HuH-7.5 (cell line): ENCODE measurements at places on chromosomes 11 and 22.

DNA sequence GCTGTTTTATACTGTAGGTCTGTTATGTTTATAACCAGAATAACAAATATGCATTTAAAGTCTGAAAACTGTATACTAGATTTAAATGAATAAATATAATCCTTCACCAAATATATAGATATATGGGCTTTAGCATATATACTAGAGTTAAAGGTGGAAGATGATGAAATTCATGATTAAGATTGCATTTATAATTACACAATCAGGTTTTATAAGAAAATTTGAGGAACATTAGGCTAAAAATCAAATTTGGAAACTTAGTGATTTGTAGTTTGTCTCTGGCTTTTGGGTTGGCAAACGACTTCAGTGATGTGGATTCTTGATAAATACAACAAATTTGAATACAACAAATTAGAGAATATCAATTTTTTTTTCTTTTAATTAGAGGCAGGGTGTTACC is 10.0 kb downstream of the BCL2L13 start:
- no peak for DNase-seq

DNA sequence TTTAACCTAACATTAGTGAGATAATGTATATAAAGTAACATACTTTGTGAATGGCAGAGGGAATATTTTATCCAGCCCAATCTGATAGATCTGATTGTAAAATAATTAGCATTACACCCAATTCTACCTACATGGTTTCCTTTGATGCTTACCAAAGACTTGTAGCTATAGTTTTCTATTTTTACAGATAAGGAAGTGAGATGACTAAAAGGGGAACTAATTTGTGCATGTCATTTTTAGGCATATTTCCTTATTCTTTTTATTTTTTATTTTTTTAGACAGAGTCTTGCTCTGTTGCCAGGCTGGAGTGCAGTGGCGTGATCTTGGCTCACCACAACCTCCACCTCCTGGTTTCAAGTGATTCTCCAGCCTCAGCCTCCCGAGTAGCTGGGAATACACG is 793.7 kb upstream of the LRRC4C start:
- no peak for DNase-seq

DNA sequence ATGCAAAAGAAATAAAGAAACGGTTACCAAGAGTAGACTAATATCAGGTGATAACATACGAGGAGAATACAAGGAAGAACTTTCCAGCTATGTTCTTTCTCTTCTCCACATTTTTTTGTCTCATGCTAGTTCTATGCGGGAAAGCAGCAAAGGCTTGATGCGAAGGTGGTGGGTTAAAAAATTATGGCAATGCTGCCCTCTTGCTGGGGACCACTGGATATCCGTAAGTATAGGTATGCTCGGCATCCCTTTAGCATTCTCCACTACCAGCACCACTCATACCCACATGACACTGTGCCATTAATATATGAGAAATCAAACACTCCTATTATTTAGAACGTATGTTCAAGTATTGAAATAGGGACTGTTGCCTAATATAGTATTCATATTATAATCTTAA is 776.4 kb downstream of the LRRC4C start:
- DNase-seq = no peak

- DNase-seq = no peak
These were observed 7.9 kb upstream of the SOX6 start for GRCh38 chr11:16364254-16364653.

DNA sequence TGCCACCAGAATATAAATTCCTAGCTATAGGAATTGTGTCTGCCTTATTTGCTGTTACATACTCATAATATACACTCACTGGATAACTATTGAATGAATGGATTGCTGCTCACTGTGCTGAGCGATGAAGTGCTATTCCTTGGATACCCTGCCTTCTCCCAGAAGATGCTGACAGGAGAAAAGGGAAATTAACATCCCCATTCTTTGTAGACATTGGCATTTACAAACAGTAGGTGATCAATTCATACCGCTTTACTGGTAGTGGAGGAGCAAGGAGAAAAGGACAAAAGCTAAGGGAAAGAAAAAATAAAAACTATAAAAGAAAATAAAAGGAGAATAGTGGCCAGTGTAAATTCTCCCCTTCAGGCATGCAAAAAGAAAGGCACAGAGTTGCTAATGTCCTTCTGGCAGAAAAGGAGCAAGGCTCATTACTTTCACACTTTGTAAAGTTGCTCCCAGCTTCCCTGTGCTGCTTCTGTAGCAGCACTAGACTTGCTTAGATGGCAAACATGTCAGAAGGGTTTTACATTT is 183.0 kb downstream of the LUZP2 start:
- no peak for DNase-seq

DNA sequence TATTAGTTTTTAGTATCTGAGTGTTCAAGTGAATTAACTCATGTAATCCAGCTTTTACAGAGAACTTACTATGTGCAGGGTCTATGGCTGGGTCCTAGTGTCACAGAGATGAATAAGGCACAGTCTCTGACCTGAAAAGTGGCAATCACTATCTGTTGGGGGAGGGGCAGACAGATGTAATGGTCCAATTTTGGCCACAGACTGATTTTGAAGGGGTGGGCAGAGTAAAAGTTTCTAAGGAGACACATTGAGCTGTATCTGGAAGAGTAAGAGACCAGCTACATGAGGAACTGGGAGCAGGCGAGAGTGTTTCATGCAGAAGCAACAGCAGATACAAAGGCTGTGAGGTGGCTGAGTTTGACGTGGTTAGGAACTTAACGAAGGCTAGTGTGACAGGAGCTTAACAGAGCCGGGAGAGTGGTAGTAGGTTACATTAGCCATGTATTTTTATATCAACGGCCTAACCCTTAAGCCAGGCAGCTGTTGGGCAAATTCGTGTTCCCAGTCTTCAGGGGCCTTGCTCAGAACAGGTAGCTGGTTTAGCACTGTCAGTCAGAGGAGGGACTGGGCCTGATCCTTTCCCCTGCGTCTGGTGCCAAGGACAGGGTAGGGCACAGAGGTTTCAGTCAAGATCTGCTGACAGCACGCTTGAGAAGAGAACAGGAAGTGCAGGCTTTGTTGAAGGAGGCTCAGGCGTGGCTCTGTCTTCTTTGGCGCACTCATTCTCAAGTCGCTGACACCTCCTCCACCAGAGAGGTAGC is 1.4 kb upstream of the STIM1 start:
- no peak for DNase-seq

DNA sequence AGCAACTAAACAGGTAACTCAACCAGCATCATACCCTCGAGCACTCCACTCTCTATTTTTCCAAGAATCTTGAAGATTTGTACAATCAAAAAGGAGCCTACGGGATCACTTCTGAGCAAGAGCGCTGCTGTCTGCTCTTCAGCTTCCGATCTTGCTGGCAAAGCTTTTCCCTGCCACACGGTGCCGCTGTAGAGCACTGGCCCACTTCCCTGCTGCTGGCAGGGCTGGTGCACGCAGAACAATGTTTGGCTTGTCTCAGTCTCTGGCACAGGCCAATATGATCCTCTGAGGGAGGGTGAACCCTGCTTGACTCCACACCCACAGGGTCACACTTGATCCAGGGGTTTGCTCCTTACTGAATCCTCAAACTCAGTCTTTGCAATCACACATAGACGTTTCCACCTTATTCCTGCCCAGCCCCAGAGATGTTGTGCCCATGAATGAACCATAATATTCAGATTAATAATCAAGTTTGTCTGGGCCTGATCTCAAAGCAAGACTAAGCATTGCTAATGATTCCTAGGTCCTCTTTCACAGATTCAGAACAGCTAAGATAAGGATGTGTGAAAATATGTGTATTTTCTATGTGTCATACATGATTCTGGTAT is 536.6 kb downstream of the SOX6 start:
- DNase-seq = peak; percentile 23

DNA sequence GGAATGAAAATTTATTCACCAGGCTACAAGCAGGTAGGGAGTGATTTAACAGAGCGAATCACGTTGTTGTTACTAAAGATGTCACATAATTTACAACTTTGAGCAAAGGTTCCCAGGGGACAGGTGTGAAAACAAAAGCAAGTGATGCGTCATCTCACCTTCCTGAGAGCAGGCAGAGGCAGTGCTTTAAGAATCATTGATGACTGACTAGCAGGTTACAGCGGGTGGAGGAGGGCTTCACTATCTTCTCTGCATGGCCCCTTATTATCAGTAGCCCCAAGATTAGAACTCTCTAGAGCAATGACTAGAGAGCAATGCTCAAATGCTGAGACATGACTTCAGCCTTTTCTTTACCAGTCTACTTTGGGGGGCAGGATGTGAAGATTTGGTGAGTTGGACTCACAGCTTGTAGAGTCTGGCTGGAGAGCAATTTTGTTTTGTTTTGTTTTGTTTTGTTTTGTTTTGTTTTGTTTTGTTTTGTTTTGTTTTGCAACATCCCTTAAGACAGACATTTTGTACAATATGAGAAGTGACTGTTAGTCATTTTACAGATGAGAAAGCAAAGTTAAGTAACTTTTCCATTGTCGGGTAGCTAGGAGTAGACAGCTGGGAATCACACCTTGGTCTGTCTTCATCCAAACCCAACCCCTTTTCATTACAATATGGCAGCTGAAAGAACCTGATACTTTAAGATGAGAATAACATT is 84.8 kb downstream of the SLC1A2 start:
- no peak for DNase-seq

DNA sequence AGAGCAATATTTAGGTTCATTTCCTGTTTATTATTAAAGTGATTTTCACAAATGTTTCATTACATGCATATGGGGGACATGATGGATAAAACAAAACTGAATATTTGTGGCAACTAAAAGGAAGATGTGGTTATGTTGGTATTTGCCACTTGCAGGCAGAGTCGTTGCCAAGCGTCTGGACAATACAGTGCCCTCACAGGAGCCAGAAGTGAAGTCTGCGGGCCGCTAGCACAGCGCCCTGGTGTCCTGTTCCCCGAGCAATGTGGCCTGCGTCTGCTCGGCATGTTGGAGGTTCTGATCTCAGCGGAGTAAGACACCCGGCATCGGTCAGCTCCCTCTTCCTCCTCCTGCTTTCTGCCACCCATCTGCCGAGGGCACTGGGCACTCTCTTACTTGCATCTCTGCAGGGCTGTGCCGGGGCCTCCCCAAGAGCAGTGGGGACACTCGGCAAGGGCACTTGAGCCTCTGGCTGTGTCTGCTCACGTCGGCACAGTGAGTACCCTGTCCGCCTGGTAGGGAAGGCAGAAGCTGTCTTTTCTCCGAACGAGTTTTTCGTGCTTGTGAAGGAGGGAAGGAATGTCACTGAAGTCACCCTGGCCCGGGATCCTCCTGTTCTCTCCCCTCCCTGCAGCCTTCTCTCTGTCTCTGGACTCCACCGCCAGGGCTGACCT is 10.5 kb upstream of the TTLL12 start:
- no peak for DNase-seq

GRCh38 chr11:11960687-11961086 is 47.7 kb downstream of the DKK3 start:
- no peak for DNase-seq

DNA sequence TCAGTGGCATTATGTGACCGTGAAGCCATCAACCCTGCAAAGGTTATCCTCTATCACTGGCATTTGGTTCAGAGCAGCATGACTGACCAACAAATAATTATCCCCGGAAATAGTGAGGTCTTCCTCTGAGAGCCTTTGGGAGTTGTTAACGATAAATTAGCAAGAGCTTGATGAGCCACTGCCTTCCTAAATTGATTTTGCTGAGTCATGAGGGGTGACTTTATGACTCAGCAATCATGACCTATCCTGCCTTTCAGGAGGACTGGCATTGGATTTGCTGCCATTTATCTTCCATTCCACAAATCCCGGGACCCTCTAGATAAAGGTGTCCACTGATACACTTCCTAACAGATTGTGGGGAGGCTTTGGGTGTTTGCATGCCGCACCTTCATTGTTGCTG is 80.8 kb upstream of the MTNR1B start:
- no peak for DNase-seq

DNA sequence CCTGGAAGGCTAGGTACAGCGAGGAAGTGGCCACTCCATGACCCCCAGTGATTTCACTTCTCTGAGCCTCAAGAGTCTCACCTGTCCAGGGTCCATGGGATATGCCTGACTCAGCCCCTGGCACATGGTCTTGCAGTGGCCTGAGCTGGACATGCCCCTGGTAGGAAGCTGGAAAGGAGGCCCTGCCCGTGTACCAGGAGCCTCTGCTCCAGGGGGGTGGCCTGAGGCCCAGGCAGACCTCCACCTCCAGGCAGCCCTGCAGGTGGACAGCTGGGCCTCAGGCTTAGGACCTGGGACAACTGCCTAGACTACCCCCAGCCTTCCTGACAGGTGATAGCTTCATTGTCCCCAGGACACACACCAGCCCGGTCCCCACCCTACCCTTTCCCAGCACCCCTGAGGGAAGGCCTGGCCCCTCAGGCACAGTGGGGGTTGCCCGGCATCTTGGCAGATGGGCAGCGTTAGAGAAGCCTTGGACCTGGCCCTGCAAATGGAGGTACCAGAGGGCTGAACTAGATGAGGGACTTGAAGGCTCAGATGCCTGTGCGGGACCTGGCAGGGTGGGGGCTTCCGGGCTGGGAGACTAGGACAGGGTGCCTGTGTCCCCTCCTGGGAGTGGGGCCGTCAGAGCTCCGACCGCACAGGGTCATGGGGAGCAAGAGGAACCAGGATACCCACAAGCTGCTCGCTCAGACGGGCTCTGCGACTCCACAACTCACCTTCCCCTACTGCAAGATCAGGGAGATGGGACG is 53.6 kb downstream of the CDKN1C start:
- no peak for DNase-seq

DNA sequence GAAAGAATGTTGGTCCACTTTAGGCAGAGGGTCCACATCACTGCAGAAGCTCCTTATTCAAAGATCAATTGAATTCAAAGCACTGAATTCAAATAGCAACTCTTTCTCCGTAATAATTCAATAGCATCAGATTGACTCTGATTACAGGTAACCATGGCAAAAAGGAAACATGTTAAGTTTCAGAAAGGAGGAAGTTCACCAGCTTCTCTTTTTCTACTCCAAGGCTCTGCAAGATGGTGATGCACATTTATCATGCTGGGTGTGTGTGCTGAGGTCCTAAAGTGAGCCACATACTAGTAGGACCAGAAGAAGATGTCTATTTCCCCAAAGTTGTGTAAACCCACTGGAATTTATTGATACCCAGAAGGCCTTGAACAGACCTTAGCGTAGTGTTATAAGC is 18.0 kb upstream of the DRD2 start:
- DNase-seq = no peak

GRCh38 chr22:36658900-36659299 is 44.7 kb downstream of the CACNG2 start:
- no peak for DNase-seq

GRCh38 chr11:21630934-21631478 is 561.9 kb upstream of the ANO5 start:
- no peak for DNase-seq

GRCh38 chr11:14075118-14076078 is 112.9 kb downstream of the SPON1 start:
- DNase-seq = no peak

GRCh38 chr11:96301818-96302217 is 41.2 kb downstream of the MAML2 start:
- DNase-seq = no peak

DNA sequence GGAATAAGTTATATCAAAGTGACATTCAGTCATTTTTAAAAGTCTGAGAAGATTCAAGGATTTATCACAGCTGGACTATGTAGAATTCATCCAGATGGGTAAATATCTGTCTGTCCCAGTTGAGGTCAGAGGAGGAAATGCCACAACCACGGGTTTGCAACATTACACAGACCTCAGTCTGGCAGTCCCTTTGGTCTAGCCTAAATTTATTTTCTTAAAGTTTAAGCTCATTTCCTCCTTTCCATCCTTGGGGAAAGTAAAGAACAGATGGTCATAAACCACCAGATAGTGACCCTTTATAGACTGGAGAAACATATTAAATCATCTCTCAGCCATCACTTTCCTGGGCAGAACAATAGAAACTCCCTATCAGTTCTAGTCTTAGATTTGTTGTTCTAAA is 238.4 kb upstream of the DDI1 start:
- DNase-seq = no peak
